ENCODE measurements at places on chromosomes 12 and 14.

GRCh38 chr12:32561931-32562341, 117.2 kb upstream of the DNM1L start:
- DNase-seq: no peak

DNA sequence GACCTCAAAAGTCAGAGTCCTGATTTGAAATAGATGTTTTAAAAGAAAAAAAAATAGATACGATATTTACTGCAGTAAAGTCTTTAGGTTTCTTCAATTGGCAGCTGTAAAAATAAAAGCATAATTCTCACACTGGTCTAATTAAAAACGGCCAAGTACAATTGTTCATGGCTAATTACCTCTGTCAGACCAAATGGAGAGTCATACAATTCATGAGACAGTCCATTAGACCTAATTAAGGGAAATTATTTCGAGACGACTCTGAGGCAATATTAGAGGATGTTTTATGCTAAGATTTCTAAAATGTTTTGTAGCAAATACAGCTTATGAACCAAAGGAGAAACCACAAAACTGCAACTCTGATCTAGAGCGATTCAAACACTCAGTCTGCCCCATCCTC, 131.3 kb downstream of the PHLDA1 start:
- peak; percentile 31 for DNase-seq

GRCh38 chr14:71687166-71687831, 244.9 kb upstream of the RGS6 start:
- DNase-seq: peak; percentile 64

GRCh38 chr12:39605501-39605900, 14.1 kb downstream of the ABCD2 start:
- peak; percentile 6 for DNase-seq

GRCh38 chr12:122868471-122869177, 27.3 kb downstream of the VPS37B start:
- no peak for DNase-seq

- peak; percentile 14 for DNase-seq
Observed at GRCh38 chr14:37824939-37825712, 229.7 kb downstream of the TTC6 start.

DNA sequence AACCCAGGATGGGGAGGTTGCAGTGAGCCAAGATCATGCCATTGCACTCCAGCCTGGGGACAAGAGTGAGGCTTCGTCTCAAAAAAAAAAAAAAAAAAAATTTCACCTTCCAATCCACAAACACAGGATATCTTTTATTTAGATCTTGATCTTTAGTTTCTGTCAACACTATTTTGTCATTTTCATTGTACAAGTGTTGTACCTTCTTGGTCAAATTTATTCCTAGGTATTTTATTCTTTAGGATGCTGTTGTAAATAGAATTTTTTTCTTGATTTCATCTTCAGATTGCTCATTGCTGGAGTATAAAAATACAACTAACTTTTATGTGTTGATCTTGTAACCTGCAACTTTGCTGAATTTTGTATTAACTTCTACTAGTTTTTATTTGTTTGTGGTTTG, 60.8 kb downstream of the ARHGAP5 start:
- DNase-seq: no peak

DNA sequence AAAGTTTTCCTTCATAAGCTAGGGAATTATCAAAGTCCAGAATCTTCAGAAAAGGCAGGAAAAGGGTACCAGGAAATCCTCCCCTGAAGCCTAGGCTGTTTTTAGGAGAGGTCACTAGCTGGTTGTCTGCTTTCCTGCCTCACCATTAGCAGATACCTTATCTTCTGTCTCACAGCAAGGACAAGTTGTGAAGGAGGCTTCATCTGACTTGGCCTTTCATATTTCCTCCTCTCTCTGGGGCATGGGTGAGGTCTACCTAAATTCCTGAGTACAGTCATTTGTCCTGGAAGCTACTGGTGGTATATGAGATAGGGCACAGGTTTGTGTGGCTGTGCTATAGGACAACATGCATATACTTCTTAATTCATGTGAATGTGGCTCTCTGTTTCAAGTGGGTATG, 2.3 kb downstream of the FOXJ2 start:
- no peak for DNase-seq

DNA sequence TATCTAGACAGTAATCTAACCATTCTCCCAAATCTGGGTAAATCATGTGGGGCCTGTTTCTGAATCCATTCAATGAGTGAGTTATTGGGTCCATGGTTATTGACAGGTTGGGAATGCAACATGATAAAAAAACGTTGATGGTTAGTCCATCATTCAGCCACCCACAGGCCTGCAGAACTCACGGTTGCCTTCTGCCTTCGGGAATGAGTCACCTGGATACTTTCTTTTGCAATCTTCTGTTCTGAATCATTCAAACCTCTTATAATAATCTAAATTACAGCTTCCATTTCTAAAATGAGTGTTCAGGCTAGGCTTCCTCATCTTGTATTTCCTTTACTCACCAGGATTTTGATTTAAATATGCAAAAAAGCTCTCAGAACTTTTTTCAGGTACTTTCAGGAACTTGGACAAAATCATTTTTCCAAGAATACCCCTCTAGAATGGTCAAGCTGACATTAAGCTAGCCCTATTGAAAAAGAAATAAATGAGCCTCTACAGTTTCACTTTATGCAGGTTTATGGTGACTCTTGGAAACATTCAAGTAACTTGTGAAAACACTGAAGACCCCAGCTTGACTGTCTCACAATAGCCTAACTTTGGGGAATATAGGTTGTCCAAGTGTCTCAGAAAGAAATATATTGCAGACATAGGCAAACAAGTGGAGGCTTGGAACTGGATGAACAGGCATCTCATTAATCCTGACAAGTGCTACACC, 94.4 kb downstream of the KCNK10 start:
- DNase-seq: no peak

- DNase-seq: no peak
Observed at GRCh38 chr12:105948331-105948730, 190.4 kb downstream of the NUAK1 start.

DNA sequence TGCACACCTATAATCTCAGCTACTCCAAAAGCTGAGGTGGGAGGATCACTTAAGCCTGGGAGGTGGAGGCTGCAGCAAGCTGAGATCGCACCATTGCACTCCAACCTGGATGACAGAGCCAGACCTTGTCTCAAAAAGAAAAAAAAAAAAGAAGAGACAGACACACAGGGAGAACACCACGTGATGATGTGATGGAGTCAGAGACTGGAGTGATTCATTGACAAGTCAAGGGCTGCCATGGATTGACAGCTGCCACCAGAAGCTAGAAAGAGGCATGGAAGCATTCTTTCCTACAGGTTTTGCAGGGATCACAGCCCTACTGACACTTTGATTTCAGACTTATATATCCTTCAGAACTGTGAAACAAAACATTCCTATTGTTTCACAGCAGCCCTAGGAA, 3.5 kb upstream of the HCFC2 start:
- no peak for DNase-seq

Measured in fibroblast of skin of right quadriceps (primary cell).